ENCODE measurements at places on chromosomes 13 and 19. TPM values are rescaled to one million over a fixed set of nuclear protein-coding genes. Genes with fewer than 3 reads are reported as not detected.

The KASH5 gene
- total RNA-seq, result not detected

The OR10H1 gene
- total RNA-seq, result not detected

The PLPP2 gene
- 0.49 TPM for total RNA-seq

The CATSPERD gene
- total RNA-seq, result not detected

The BTBD2 gene
- 57.6 TPM for total RNA-seq

The PLIN5 gene
- total RNA-seq, result 47.6 TPM

The UBE2L5 gene
- total RNA-seq, result not detected

The ZNF154 gene
- total RNA-seq, result 5.7 TPM

The SMIM7 gene
- 42.4 TPM for total RNA-seq

DNA sequence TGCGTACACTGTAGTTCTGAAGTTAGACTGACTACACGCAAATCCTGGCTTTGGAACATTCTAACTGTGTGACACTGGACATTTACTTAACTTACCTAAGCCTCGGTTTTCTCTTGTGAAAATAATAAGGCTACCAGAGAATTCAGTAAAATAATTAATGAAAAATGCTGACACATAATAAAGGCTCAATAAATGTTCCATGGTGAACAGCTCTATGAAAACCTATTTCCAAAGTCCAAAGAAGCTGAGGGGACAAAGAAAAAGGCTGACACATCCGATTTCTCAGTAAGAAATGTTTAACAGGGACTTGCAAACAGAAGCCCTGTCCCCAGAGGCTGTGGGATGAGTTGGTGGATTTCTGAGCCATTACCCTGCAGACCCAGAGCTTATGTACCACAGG, 139.7 kb upstream of the GJB6 start:
- no peak overlapping the region for H3K27ac ChIP-seq
- DNase-seq, result no peak
- H3K36me3 ChIP-seq, result no peaks in the 10 kb centered on the region
- no peaks in the 10 kb centered on the region for H3K27me3 ChIP-seq

DNA sequence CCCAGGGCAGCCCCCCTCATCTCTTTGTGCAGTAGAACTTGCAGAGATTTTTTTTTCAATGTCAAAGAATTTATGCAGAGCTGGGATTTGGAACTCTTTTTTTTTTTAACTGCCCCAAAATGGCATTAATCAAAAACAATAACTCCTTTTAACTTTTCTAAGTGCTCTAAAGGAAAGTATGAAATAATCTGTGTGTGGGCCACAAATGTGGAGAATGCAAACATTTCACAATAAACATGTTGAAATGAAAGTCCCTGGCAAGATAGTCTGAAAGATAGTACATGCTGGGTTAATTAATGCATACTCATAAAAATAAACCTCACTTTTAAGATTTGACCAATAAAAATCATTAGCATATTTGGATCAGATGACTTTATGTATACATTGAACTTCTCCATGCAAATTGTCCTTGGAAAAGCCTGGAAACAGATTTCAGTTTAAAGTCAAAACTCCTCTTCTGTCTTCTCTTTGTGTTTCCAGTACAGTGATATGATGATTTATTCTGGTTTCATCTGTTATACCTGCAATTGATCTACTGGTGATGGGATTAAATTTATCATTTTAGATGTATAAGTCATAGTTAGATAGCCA, 30.5 kb upstream of the ZNF536 start:
- H3K4me1 ChIP-seq, result no peaks in the 10 kb centered on the region
- no peak overlapping the region for H3K4me3 ChIP-seq
- H3K27me3 ChIP-seq, result no peaks in the 10 kb centered on the region
- DNase-seq, result no peak
- H3K36me3 ChIP-seq, result no peaks in the 10 kb centered on the region

GRCh38 chr19:30448386-30449077, 76.3 kb downstream of the ZNF536 start:
- no peaks in the 10 kb centered on the region for H3K4me1 ChIP-seq
- no peak overlapping the region for H3K27ac ChIP-seq
- no peaks in the 10 kb centered on the region for H3K36me3 ChIP-seq

- no peaks in the 10 kb centered on the region for H3K4me1 ChIP-seq
- DNase-seq, result no peak
- H3K36me3 ChIP-seq, result peaks cover 4% of the 10 kb centered on the region
These were observed 72.2 kb downstream of the DHRS12 start for GRCh38 chr13:51731759-51732158.

DNA sequence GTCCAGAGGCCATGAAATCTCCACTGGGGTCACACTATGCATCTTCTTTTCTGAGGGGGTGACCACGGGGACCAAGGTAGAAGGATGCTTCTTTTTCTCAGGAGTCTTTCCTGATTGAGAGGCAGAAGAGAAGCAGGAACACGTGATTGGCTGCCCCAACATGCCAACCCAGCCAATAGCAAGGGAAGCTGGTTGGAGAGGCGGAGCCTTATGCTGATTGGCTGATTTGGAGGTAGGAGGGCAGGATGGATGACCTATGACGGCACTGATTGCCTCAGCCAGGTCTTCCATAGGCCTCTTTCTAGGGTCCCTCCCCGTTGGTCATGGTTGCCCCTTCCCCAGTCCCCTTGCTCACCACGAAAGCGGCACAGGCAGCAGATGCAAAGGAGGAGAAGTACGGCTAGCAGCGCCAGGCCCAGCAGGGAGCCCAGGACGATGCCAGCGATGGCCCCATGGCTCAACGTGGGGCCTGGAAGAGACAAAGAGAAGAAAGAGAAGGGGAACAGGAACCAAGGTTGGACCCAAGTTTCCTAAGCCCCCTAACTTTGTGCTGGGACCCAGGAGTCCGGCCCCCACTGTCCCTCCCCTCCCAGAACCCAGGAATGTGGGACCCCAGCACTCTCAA, 8.0 kb downstream of the VSIG10L start:
- H3K27ac ChIP-seq, result no peak overlapping the region
- no peaks in the 10 kb centered on the region for H3K36me3 ChIP-seq
- peaks cover 6% of the 10 kb centered on the region for H3K4me1 ChIP-seq
- DNase-seq, result no peak
- H3K27me3 ChIP-seq, result peaks cover 27% of the 10 kb centered on the region

GRCh38 chr13:29154390-29154789, 334.3 kb downstream of the MTUS2 start:
- DNase-seq, result no peak
- H3K4me1 ChIP-seq, result peaks cover 3% of the 10 kb centered on the region
- no peaks in the 10 kb centered on the region for H3K36me3 ChIP-seq
- H3K4me3 ChIP-seq, result no peak overlapping the region
- H3K27ac ChIP-seq, result no peak overlapping the region

DNA sequence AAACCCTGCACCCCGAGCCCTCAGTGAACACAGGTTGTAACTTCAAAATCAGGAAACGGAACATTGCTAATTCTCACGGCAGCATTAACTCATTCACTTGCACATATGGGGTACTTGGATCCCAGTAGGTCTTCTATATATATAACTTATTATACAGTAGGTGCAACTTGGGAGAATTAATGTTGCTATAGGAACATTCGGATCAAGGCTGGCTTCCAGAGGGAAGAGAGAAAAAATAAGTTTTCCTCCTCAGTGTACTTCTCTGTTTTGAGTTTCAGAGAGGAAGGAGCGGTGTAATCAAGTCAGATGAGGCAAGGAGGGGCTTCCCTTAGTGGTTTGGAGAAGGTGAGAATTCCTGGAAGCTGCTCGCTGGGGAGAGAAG, 90.9 kb upstream of the ZNF507 start:
- no peaks in the 10 kb centered on the region for H3K36me3 ChIP-seq
- H3K4me1 ChIP-seq, result no peaks in the 10 kb centered on the region
- no peak for DNase-seq
- no peak overlapping the region for H3K27ac ChIP-seq

DNA sequence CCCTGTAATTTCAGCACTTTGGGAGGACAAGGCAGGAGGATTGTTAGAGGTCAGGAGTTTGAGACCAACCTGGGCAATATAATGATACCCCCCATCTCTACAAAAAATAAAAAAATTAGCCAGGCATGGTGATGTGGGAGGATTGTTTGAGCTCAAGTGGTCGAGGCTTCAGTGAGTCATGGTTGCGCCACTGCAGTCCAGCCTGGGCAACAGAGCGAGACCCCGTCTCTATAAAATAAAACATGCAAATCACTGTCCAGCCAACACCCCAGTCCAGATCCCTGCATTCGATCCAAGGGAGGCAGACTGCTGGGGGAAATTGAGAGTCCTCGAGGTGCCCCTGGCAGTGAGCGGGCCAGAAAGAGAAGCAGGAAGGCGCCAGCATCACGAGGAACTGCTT, 7.0 kb downstream of the CYTH2 start:
- no peak overlapping the region for H3K4me3 ChIP-seq
- no peak overlapping the region for H3K27ac ChIP-seq
- no peak for DNase-seq

GRCh38 chr13:77338329-77338728, 11.4 kb upstream of the MYCBP2 start:
- no peaks in the 10 kb centered on the region for H3K36me3 ChIP-seq
- H3K27me3 ChIP-seq, result no peaks in the 10 kb centered on the region
- H3K27ac ChIP-seq, result no peak overlapping the region

- H3K36me3 ChIP-seq, result no peaks in the 10 kb centered on the region
- H3K4me1 ChIP-seq, result no peaks in the 10 kb centered on the region
- no peak overlapping the region for H3K27ac ChIP-seq
- DNase-seq, result no peak
- H3K27me3 ChIP-seq, result no peaks in the 10 kb centered on the region
These were observed 62.1 kb downstream of the PEPD start for GRCh38 chr19:33459222-33460090.

- peak overlapping the region; percentile 47 for H3K27ac ChIP-seq
- H3K36me3 ChIP-seq, result peaks cover 12% of the 10 kb centered on the region
- H3K27me3 ChIP-seq, result no peaks in the 10 kb centered on the region
- H3K4me1 ChIP-seq, result peaks cover 35% of the 10 kb centered on the region
These were observed 10.1 kb downstream of the AP2S1 start for GRCh38 chr19:46840498-46840942.

GRCh38 chr13:71395053-71395452, 472.0 kb downstream of the DACH1 start:
- no peak overlapping the region for H3K27ac ChIP-seq
- no peak overlapping the region for H3K4me3 ChIP-seq
- no peak for DNase-seq
- H3K36me3 ChIP-seq, result no peaks in the 10 kb centered on the region
- no peaks in the 10 kb centered on the region for H3K4me1 ChIP-seq

- no peaks in the 10 kb centered on the region for H3K4me1 ChIP-seq
- no peaks in the 10 kb centered on the region for H3K27me3 ChIP-seq
- H3K36me3 ChIP-seq, result no peaks in the 10 kb centered on the region
- H3K27ac ChIP-seq, result no peak overlapping the region
- DNase-seq, result no peak
These were observed 4.5 kb upstream of the EEF1AKMT1 start for GRCh38 chr13:20778311-20778710.

GRCh38 chr13:79404361-79404760, 1.7 kb downstream of the RBM26 start:
- DNase-seq, result no peak
- H3K36me3 ChIP-seq, result peaks cover 9% of the 10 kb centered on the region
- H3K27ac ChIP-seq, result peak overlapping the region; percentile 96

GRCh38 chr19:33309826-33310225, 7.5 kb upstream of the CEBPA start:
- no peak overlapping the region for H3K4me3 ChIP-seq
- H3K4me1 ChIP-seq, result no peaks in the 10 kb centered on the region
- no peak overlapping the region for H3K27ac ChIP-seq
- H3K36me3 ChIP-seq, result no peaks in the 10 kb centered on the region
- H3K27me3 ChIP-seq, result no peaks in the 10 kb centered on the region

Data from heart right ventricle (tissue), 16 donors.